ENCODE measurements at places on chromosomes 7 and 10.

DNA sequence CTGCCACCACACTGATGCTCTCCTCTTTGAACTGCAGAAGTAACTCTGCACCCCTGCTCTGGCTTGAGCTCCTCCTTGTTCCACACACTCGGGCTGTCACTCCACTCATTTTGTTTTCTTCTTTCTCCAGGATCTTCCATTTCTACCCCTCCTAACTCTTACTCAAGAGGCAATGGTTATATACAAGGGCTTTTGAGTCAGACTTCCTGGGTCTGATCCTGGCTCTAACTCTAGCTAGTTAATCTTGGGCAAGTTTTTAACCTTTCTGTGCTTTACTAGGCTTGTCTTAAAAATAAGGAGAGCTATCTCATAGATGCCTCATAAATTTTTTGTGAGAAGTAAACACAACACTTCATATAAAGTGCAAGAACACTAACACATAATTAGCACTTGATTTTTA lies 45.3 kb upstream of the GNAI1 start:
- DNase-seq = no peak

- DNase-seq = no peak
Measured at GRCh38 chr7:103141753-103142404, 7.0 kb downstream of the NAPEPLD start.

- DNase-seq = no peak
Measured at GRCh38 chr7:2761131-2761624, 73.2 kb downstream of the AMZ1 start.

- DNase-seq = no peak
Measured at GRCh38 chr7:143906895-143907294, 4.9 kb upstream of the TCAF1 start.

DNA sequence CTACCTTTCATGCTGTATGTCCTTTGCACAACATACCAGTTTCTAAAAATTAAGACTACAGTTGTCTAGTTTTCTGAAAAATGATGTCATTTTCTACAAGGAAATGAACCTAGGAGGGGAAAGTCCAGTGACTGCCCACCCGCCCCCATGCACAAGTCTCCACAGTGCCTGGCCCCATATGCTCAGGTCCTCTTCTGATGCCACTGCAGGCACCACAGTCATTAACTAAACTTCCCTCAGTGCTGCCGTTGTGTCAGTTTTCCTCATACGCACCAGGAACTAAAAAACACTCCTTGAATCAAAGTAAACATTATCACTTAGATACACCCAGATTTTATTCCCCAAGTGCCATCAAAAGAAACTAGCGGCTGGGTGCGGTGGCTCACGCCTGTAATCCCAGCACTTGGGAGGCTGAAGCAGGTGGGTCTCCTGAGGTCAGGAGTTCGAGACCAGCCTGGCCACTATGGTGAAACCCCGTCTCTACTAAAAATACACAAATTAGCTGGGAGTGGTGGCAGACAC lies 6.9 kb upstream of the TNS3 start:
- DNase-seq = no peak
